ENCODE measurements at places on chromosomes 12 and 14.

DNA sequence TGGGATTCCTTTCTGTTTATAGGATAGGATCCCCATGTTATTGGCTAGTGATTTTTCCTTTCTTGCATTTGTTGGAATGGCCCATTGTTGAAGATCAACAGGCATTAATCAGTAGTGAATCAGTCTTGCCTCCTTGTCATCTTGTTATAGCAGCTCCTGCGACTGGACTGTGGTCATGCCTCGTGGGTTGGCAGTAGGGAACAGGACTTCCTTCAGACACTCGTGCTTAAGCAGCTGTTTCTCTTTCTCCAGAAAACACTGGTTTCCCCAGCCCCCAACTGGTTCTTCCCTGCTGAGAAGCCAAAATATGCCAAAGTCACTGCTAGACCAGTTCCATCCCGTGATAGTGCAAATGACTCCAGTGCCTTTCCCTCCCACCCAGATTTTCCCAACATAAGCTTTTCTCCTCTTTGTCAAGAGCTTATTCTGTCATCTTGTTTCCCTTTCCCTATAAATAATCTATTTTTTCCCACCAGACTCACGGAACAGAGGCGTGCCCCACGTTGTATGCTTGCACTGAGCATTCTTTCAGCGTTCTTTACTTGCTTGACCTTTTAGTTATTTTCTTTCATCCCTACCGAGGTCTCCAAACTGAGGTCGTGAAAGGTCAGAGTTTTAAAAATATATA is 83.5 kb downstream of the SAMD4A start:
- DNase-seq, result peak; percentile 84

DNA sequence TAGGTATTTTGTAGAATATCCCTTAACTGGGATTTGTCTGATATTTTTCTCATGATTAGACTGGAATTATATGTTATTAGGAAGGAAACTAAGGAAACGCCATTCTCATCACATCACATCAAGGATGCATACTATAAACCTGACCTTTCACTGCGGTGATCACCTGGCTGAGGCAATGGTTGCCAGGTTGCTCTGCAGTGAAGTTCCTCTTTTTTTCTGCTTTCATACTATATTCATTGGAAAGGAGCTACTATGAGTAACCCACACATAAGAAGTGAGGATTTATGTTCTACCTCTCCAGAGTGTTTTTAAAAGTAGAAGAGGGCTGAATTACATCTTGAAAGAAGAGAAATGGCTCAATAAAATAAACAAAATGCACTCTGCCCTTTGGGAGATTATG is 31.0 kb upstream of the GRIP1 start:
- no peak for DNase-seq

DNA sequence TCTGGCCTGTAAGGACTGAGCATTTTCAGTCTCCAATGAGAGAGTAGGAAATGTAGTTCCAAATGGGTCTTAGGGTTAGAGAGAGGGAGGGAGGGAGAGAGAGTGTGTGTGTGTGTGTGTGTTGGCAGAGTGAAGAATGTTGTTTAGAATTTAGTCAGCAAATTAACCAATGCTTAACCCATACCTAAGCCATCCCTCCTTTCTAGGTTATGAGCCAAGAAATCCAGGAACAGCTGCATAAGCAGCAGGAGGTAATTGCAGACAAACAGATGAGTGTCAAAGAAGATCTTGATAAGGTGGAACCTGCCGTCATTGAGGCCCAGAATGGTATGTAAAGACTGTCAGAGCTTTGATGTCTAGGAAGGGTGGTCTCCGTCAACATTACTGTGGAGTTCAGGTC is 56.9 kb downstream of the HSP90AA1 start:
- peak; percentile 52 for DNase-seq

- no peak for DNase-seq
Measured at GRCh38 chr12:115230606-115231005, 546.6 kb upstream of the TBX3 start.

DNA sequence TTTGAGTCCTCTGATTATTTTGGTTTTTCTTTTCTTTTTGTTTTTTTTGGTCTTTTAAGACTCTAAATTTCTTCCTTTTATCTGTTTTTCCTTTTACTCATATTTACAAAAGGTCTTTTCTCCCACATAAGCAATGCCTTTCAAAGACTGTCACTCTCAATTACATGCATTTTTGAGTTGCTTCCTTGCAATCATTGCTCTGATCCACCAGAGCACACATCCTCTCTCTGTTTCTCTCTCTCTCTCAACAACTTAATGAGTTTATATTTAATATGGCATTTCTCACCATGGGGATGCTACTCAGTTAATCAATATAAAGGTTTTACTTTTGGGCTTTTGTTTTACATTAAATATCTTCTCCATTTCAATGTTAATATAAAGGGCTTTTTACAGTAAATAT is 62.7 kb upstream of the OR10AD1 start:
- DNase-seq, result no peak

- DNase-seq, result no peak
Measured at GRCh38 chr12:124122722-124123121, 149.7 kb downstream of the ZNF664 start.

DNA sequence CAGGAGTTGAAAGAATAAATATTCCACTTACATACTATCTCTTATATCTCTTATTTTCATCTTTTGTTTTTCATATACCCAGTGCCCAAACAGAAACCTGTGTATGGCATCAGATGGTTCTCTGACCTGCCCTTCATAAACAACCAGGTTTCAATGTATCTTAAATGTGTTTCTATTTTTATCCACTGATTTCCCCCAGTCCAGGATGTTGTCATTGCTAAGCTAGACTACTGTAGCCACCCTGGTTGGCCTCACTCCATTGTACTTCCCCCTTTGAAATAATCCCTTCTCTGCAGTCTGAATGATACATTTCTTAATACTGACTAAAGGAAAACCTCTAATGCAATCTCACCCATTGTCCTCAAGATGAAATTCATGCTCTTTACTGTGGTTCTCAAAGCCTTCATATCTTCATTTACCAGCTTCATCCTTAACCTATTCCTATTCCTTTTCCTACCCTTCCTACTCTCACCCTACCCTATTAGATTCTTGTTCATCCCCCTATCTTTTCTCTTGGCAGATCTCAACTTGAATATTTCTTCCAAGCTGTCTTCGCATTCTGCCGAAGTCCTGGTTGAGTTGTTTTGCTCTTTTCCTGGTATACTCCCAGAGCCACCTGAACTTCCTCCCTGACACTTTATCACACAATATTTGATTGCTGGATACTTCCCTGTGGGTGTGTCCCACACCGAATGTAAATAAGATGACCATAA is 312.4 kb downstream of the FOXG1 start:
- DNase-seq, result no peak

- no peak for DNase-seq
Measured at GRCh38 chr14:76760331-76761135, 735 bp upstream of the VASH1 start.

- DNase-seq, result no peak
Measured at GRCh38 chr14:97217111-97217885, 420.1 kb downstream of the VRK1 start.

DNA sequence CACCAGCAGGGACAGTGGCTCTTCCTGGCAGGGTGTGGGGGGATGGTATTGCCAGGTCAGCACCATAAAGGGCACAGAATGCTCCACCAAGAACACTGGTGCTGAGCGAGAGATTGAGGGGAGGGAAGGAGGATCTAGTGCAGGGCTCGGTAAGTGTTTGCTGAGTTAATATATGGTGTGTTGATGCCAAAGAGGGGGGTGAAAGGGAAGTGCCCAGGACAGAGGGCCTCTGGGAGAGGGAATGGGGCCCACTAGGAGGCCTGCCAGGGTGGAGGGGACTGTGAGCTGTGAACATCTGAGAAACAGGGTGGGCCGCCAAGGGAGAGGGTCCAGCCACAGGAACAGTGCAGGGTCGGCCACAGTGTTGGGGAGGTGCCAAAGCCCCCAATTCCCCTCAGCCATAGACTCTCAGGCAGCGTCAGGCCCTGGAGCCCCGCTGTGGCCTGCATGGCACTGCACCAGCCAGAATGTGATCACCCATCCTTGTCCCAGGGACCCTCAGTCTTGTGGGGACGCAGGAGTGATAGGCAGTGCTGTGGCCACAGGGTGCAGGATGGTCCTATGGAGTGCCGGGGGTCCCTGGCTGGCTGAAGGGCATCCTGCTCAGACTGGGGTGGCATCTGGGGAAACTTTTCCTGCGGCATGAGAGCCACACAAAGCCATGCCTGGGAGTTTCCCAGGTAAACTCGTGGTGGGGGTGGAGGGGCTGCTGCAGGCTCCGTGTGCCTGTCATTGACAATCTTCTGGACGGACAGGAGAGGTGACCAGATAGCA is 11.9 kb downstream of the RIN3 start:
- no peak for DNase-seq

- DNase-seq, result no peak
Measured at GRCh38 chr12:3595721-3596120, 104.7 kb downstream of the PRMT8 start.

GRCh38 chr14:105317546-105317945 is 3.0 kb downstream of the PACS2 start:
- peak; percentile 90 for DNase-seq

DNA sequence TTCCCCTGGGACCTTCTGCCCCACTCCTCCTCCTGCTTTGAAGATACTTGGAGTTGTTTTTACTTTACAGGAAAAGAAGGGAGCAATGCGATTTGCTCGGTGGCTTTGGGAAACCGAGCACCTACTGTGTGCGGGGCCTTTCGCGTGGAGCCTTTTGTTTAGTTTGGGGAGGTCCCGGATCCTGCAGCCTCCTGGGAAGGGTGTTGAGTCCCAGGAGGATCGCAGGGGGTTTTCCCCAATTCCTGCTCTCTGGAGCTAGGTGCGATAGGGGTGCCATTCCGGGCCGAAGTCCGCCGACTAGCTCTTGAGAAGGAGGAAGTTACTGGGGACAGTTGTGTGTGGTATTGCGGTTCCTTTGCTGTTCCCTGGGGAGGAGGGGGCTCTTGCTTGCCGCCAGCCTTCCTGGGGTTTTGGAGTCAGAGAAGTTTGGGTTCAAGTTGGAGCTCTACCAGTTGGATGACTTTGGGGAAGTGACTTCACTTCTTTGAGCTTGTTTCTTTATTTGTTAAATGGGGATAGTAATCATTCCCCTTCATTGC is 1.1 kb downstream of the BRI3BP start:
- no peak for DNase-seq

DNA sequence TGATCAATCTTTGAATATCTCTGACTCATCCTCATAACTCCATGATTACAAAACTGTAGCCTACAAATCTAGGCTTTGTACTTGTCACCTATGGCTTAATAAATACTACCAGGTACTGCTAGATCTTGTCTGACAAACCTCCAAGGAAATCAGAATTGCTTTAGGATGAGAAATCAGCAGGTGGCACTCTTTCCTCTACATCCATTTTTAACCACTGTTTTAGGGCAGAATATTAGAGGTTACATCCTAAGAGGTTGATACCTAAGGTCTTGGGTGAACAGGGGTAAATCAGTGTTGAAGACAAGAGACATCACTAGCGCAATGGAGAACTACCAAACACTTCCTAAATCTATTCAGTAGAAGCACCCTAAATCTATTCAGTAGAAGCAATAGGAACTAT is 63.1 kb upstream of the SOX5 start:
- DNase-seq, result no peak

- no peak for DNase-seq
Measured at GRCh38 chr14:97106609-97107008, 309.4 kb downstream of the VRK1 start.

DNA sequence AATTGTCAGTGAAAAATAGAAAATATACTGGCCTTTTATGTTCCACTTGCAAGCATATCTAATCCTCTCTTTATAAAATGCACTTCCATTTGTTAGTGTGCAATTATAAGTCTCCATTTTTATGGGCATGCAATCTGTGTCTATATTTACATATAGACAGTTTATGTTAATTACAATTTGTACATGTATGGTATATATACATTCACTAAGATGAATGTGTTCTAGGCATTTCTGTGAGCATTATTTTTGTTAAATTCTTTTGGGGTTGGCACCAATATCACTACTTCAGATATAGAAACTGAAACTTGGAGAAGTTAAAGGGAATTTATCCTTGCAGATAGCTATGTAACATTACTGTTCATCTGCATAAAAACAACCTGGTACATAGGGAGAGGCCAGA is 470.8 kb upstream of the LMO3 start:
- DNase-seq, result no peak

- DNase-seq, result no peak
Measured at GRCh38 chr12:41459111-41459905, 271.2 kb downstream of the PDZRN4 start.

DNA sequence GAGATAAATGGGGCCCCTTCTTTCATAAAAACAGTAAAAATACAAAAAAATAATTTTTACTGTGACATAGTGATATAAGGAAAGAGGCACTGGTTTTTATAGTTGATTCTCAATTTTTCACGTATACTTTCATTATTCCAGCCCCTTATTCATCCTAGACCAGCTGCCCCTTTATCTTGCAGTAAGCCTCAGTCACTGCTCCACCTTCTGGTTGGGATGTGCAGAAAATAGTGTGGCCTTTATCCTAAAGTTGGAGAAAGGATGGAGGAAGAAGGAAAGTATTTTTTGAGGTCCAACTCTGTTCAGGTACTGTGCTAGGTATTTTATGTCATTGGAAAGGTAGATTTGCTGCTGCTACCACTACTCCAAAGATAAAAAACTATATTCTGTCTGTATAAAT is 172.7 kb downstream of the ANO6 start:
- peak; percentile 67 for DNase-seq

DNA sequence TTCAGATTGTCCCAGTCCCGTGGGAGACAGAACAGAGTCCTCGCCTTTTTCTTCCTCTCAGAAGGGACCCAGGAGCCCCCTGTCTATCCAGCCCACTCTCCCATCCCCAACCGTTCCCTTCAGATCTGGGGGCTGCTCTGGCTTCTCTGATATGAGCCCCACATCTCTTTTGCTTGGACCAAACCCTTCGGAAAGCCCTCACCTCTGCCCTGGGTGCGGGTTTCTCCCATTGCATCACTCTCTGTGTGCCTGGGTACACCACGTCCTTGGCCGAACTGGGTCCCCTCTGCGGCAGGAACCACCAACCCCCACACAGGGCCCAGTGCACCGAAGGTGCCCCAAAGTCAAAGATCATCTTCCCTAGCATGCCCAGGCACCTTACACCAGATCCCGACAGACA is 87.8 kb downstream of the DICER1 start:
- DNase-seq, result no peak

DNA sequence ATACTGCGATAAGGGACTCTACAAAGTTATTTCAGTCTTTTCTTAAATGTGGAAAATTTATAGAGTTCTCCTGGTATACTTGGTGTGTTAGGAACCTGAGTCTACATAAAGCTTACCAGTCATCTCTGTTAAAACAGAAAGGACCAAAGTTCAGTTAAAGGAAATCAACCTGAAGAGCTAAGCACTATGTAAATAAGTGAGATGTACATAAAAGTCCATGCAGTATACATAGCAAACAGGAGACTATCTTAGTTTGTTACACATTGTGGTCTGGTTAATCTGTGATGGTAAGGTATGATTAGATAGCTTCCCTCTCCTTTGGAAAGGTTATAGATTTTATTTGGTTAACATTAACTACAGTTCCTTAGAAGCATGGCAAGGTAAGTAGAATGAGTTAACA is 75.9 kb downstream of the ATP2B1 start:
- DNase-seq, result no peak

DNA sequence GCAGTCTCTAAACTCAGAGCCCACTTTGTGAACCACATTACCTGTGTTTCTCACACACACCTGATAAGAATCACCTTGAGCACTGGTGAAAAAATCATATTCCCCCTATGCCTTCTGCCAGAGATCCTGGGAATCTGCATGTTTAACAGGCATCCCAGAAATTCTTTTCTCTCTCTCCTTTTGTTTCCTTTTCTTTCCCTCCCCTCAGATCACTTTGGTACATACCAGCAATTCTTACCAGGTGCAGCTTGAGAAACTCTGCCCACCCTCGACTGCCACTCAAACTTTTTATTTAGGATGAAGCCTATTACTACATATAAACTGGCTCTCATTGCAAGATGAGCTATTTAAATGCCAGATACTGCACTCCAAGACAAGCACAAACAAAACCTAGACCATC is 36.0 kb downstream of the HECTD4 start:
- no peak for DNase-seq
